ENCODE measurements at places on chromosomes 3 and 15.

- DNase-seq, result no peak
Observed at GRCh38 chr15:60569596-60569995, 90.7 kb upstream of the ICE2 start.

- DNase-seq, result no peak
Observed at GRCh38 chr3:183937601-183938286, 53.1 kb upstream of the PARL start.

DNA sequence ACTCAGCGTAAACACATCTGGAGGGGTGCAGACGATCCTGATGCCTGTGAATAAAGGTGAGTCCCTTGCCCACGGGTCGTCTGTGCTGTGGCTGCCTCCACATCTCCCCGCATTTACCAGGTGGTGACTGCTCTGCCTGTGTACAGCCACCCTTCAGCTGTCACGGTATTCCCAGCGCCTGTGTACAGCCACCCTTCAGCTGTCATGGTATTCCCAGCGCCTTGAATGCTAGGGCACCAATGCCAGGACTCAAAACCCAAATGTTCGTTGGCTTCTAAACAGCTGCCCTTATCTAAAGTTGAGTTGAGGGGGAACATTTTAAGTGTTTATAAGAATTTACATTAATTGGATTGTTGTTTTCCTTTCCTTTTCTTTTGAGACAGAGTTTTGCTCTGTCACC, 27.4 kb downstream of the MAP6D1 start:
- DNase-seq, result no peak

DNA sequence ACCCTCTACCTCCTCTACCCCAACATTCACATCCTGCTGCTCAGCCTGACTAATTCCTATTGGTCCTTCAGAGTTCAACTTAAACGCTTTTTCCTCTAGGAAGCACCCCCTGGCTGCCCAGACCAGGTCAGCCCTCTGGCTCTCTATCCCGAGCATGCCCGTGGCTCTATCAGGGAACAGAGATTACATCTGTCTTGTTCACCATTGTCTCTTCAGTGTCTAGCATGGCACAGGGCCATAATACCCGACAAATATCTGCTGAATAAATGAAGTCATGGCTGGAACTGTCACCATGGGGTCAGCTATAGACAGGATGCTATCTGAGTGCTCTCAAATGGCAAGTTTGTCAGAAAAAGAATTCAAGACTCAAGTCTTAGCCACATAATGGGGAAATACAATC, 296.9 kb upstream of the CHRNA7 start:
- no peak for DNase-seq

- DNase-seq, result no peak
Observed at GRCh38 chr15:68404056-68404798, 27.7 kb downstream of the ITGA11 start.

DNA sequence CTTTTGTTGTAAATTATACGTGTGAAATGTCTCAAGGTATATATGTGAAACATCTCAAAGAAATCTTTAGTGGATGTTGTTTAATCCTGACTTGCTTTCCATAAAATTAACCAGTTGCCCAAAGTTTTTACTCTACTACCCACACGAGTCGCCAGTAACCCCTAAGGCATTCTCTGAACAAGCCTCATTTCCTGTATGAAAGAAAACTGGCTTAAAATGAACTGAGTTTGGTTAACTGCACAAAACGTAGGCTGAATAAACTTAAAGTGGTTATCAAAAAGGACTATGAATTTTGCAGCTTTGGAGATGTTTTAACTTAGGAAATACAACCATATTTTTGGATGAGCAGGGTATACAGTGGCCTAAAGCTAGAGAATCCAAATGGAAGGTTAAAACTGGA, 2.7 kb upstream of the APPL1 start:
- DNase-seq, result no peak

DNA sequence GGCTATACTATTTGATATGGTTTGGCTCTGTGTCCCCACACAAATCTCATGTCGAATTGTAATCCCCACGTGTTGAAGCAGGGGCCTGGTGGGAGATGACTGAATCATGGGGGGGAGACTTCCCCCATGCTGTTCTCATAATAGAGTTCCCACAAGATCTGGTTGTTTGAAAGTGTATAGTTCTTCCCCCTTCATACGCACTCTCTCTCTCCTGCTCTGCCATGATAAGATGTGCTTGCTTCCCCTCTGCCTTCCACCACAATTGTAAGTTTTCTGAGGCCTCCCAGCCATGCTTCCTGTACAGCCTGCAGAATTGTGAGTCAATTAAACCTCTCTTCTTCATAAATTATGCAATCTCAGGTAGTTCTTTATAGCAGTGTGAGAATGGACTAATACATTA, 290.1 kb upstream of the CHRM5 start:
- no peak for DNase-seq

DNA sequence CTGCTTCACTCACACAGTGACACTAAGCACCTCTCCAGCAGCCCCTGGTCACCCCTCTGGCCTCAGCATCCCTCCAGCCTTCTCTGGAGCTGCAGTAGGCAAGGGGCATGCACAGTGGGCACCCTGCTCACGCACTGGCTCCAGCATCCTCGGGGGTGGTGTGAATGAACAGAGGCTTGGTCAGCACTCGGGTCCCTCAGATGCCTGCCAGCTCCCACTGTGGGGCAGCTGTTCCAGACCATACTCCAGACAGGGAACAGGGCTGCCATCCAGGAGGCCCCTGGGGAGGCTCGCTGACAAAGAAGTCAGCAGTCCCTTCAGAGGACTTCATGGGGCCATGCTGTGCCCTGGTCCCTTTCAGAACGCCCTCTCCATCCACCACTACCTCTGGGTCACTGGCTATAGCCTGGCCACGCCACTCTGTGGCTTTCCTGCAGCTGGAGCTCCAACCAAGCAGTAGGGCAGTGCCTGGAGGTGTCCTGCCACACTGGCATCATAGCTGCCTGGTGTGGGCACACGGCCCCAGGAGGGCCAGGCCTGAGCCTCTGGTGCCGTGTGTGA, 26.3 kb downstream of the ALS2CL start:
- DNase-seq, result no peak

GRCh38 chr3:171007316-171007715, 19.2 kb downstream of the SLC2A2 start:
- DNase-seq, result no peak

- DNase-seq, result no peak
Observed at GRCh38 chr3:186152889-186153292, 44.0 kb upstream of the ETV5 start.

DNA sequence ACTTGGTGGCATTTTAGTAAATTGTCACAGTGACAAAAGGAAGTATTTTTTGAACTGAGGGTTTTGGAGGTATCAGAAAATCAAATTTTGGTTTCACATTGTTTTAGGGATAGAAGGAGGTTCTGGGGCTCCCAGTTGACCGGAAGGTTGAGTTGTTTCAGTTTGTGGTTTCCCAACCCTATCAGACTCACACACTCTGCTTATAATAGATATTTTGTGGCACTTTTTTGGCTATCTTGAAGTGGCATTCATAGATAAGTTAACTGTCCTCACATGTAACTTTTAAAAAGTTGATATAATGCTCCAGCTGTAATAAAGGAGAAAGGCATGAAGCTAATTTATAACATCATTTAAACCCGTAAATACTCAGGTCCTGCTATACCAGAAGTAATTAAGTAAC, 12.8 kb downstream of the ARMC8 start:
- DNase-seq, result no peak

DNA sequence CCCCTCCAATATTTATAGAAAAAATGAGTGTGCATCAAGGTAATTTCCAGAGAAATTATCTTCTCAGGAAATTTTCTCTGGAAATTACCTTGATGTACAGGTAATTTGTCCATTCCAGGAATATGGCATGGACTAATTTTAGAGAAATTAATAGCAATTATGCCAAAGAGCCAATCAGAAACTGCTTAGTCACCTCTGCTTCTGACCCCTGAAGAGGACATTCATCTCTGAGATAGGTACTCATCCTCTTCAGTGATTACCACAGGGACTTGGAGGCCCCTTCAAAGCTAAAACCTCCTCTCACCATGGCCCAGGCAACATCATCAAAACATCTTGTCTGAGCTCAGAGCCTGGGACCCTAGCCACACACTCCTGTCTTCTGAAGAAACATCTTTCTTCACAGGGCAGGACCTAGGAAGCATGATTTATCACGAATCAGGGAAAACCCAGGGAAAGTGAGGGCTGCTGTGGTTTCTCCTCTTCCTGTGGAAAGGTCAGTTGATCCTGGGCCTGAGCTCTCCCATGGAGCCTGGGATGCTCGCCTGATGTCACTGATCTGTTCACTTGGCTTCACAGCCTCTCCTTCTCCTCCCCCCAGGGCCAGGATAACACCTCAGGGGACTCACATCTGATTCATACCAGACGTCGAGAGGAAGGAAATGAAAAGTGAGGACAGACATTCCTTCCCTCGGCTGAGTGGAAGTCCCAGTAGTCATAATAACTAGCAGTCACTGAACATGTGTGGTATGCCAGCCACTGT, 210.5 kb downstream of the DTWD1 start:
- peak; percentile 51 for DNase-seq

DNA sequence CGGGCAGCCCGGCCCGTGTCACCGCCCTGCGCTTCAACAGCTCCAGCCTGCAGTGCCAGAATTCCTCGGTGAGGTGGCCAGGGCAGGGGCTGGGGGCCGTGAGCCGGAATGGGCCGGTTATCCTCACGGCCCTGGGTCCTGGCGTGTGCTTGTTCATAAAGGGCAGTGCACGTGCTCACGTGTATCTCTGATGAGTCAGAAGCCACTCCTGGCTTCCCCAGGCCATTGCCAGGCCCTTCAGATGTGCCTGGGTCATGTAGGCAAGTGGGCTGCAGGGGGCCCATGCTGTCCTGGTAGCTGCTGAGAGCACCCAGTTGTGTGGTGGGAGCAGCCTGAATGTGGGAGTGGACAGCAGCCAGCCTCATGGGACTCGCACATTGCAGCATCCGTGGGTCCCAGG, 29.2 kb downstream of the PLXNA1 start:
- no peak for DNase-seq

DNA sequence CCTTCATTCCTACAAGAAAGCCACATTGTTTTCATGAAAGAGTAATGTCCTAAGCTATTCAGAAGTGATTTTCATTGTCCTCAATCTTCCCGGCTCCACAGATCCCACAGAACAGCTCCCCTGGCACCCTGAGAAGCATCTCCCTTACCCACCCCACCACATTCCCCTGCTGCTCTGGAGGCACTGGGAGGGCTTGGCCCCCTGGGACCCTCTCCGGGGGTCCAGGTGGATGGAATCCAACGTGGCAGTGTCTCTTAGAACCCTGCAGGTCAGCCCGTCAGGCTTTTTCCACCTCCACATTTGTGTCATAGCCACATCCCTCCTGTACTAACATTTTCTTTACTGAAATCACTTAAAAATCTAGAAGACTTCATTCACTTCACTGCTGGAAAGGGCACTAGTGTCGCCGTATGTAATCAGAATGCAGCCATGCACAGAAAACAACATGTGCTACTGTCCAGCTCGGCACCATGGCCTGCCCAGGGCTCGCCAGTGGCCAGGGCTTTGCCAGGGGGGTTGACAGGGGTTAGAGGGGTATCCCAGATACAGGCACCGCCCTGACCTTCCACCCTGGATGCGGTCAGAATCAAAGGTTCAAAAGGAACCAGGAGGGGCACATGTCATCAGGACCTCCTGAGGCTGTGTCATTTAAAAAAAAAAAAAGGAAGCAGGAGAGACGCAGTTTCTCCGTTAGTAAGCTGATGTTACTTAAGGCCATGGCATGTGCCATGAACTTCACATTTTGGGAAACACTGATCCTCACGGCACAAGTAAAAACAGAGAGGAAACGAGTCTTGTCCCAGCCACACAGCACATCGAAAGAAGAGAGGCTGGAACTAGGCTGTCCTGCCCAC, 106.3 kb downstream of the LSM3 start:
- no peak for DNase-seq

DNA sequence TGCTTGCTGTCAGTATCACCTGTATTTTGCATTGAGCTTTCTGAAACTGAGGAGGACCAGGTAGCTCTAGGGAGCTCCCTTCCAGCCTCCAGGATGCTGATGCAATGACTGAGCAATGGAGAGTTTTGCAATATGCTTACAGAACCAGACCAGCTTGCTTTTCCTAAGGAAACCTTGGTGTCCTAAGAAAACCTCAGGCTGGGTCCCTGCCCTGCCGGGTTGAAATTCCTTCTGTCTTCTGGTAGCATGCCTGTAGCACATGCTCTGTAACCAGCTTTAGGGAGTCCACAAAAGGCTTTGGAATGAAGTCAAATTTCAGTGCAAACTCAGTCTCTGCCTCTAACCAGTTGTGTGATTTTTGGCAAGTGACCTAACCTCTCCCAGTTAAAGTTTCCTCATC, 65.8 kb upstream of the GSK3B start:
- DNase-seq, result peak; percentile 67

GRCh38 chr3:139127101-139127500, 82.4 kb upstream of the PRR23C start:
- no peak for DNase-seq

- no peak for DNase-seq
Observed at GRCh38 chr15:40793216-40793989, 13.5 kb upstream of the ZFYVE19 start.

- DNase-seq, result peak; percentile 34
Observed at GRCh38 chr3:38717355-38718240, 68.1 kb upstream of the SCN5A start.

DNA sequence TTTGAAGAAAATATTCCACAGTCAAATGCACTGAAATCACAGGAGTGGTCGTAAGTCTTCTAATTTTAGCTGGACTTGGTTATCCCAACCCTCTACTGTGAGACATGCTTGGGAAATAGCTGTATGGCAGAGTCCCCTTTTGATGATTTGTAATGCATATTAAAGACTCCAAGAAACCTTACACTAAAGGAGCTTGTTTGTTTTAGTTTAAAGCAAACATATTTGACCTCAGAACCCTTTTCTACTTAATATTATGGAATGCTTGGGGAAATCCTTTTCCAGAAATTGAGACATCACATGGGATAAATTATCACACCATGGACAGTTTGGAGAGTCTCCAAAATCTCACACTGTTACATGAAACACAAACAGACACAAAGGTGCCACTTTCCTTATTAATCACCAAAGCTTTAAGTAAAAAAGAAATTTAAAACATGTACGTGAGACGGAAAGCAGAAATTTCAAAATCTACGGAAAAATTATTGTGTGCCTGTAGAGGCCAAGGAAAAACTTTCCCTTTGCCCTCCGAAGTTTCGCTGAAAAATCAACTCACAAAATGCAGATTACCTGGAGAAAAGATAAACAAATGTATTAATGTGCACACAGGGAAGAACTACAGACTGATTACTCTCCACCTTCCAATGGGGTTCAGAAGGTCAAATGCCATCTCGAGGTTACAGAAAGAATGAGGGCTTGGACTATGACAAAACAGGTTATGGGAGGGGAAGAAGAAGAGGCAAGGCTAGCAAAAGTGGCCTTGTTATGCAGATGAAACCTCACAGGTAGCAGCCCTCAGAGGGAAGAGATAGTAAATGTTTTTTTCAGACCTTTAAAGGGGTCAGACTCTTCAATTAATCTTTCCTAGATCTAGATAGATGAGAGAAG, 7.0 kb upstream of the CPB1 start:
- DNase-seq, result no peak

GRCh38 chr3:107555359-107555758, 32.6 kb downstream of the BBX start:
- no peak for DNase-seq

GRCh38 chr15:67065531-67066005, at the start of gene SMAD3:
Gene SMAD3 (plus strand): TSS chr15:67065602. CDS start chr15:67066155, 553 bp downstream.
- DNase-seq, result peak; percentile 94

GRCh38 chr3:167823738-167824137, 88.2 kb downstream of the SERPINI1 start:
- no peak for DNase-seq

- DNase-seq, result no peak
Observed at GRCh38 chr3:143414571-143415253, 295.1 kb downstream of the CHST2 start.
